ENCODE measurements at places on chromosomes 12 and 14.
A peak's percentile ranks its signal among the peaks of the same experiment; 100 is the strongest.

- ATAC-seq: no peak
These were observed 73.4 kb downstream of the C12orf42 start for GRCh38 chr12:103422328-103422727.

DNA sequence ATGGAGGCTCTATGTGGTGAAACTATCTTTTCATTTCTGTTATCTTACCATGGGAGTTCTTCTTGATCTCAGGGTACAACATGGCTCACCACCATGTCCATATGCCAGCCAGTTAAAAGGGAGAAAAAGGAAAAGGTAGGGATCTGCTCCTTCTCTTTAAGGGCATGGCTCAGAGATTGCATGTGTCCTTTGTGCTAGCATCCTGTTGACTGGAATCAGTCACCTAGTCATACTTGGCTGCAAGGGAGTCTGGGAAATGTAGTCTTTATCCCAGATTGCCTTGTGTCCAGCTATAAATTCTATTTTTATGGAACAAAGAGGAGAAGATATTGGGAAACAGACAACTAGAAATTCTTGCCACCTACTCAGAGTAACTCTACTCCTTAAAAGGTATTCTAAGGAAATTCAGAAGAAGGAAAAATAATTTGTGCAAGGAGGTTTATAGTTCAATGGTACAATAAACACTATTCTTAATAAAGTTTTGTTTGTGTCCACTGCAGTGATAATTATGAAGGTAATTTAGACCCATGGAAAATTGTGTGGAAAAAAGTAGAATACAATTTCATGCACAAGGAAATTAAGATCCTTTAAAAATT is 86.4 kb upstream of the RPH3A start:
- ATAC-seq: no peak

DNA sequence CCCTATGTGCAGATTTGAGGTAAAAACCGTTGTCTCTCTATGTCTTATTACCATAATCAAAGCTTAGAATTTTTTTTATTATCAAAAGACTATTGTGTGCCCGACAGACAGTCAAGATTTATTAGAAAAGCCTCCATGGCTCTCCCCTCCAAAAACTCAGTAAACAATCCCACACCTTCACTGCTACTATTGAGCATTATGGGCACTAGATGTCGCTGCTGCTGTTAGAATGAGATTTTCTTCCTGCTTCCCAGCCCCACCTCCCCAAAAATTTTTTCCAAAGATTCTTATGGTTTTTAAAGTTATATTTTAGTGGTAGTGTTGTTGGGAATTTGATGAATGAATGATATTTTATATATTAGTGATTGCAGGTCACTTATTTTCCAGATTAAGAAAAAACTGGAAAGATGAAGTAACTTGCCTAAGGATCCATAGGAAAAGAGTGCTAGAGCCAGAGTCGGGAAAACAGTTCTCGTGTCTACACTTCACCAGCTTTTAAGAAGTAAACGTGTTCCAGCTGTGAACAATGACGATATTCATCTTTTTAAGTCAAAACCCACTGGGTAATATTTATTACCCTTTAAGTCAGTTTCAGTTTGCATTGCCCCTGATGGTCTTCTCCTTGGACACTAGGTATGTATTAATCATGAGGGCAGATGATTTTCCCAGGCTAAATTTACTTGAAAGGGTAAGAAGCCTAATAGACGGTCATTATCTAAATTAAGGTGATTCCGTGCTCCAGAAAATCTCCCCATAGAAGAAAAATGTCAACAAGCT is 12.2 kb upstream of the FOXG1 start:
- no peak for ATAC-seq

DNA sequence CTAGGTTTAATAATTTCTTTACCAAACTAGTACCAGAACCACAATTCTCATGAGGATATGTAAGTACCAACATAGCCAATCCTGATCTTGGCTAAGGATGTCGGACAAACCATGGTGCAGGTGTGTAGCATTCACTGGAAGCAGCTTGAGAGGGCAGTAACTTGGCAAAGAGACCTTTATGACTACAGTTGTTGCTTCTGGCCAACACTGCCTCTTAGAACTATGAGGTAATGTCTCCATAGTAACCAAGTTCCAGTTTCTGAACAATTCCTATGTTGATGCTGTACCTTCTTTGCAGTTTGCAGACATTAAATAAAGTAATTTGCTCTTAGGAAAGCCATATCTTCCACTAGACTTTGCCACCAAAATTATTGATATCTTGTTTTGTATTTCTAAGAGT is at the start of gene LMNTD1:
LMNTD1 (minus strand) TSS at position 186 of the 400 bp plus-strand sequence. CDS start 324 bp downstream, outside the sequence.
- no peak for ATAC-seq

- no peak for ATAC-seq
These were observed 54.4 kb downstream of the SPPL3 start for GRCh38 chr12:120849765-120850164.

GRCh38 chr12:127636882-127637281 is 630.1 kb upstream of the TMEM132C start:
- no peak for ATAC-seq

DNA sequence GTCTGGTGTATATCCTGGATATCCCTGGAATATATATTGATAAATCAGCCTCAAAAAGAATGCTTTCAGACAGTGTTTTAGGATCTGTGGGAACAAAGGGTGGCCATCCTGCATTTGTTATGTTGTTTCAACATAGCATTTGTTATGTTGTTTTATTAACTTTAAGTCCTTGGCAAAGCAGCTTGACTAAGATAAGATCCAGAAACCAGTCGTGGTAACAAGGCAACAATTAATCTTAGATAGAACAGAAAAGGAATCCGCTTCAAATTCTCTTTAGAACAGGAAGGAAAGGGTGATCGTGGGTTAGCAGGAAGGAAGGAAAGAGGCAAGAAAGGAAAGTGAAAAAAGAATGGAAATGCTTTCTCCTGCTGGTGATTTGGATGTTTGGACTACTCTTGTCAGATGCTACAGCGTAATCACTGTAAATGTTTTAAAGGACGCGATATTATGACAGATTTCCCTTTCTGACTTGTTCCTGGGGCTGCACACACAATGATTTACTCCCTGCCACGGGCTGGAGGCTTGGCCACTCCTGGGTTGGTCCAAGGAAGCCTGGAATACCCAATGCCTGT is 443.3 kb downstream of the DPF3 start:
- ATAC-seq: no peak

DNA sequence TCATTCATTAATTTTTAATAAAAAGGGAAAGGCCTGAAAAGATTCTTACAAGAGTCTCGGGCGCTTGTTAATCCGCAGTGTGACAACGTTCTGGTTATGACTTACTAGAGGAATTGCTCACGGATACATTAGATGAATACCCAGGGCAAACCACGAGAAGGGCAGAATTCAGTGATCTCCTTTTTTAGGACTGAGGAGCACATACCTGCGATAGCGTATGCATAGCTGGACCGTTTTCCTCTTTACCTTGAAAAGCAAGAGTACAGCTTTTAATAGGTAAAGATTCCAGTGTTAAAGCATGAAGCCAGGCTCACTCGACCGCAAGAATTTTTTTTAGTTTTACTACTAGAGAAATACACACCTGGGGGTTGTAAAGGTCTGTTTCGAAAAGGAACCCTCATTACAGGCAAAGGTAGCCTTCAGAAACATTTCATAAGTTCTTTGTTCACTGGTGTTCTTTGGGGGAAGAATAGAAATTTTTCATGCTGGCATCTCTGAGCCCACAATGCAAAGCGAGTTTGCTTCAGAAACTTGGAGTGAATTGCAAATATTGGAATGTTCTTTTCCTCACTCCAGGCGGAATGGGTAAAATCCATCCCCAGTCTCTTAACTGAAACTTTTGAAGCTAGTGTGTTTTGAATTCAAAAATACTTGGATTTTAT is 953 bp downstream of the MAPK1IP1L start:
- ATAC-seq: no peak

DNA sequence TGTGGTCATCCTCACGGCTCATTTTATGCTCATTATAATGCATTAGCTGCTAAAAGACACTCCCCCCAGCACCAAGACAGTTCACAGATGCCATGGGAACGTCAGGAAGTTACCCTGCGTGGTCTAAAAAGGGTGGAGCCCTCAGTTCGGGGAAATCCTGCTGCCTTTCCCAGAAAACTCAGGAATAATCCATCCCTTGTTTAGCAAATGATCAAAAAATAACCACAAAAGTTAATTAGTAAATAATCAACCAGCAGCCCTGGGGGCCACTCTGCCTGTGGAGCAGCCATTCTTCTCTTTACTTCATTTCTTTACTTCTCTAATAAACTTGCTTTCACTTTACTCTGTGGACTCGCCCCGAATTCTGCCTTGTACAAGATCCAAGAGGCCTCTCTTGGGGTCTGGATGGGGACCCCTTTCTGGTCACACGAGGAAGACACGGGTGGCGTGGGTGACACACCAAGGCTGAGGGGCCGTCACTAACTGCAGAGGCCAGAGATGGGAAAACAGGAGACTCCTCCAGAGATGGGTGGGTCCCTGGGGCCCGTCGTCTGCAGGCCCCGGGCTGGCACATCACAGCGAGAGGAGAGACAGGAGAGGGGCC is 65.5 kb downstream of the NOC4L start:
- ATAC-seq: no peak

DNA sequence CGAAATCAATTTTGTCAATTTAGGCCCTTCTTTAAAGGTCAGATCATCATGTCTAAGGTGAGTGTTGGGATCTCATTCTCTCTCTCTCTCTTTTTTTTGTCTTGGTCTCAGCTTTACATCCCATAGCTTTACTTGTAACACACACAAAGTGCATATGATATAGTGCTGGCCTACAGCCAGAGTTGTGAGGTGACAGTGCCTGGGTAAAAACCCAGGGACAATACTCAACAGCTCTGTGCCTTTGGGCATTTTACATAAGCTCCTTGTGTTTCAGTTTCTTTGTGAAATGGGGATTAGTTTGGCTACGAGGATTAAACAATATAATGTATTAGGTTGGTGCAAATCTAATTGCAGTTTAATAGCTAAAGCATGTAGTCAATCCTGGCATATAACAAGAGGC is 40.2 kb downstream of the GRIP1 start:
- no peak for ATAC-seq

DNA sequence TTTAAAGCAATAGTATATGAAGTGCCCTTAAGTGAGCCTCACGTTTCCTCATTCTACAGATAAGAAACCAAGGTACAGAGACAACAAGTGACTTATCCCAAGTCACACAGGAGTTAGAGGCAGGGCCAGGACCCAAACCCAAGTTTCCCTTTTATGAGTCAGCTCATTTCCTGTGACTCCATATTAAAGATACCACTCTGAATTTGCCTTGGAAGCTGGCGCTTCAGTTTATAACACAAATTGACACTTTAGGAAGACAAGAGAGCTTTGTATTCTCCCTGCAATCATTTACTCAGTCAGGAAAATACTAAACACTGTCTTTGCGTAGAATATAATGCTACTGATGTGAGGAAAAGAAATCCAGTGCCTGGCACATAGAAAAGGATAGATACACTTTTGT is 43.2 kb downstream of the MYBPC1 start:
- ATAC-seq: no peak

- ATAC-seq: peak; percentile 49
These were observed 13.1 kb downstream of the KRT83 start for GRCh38 chr12:52307836-52308805.

DNA sequence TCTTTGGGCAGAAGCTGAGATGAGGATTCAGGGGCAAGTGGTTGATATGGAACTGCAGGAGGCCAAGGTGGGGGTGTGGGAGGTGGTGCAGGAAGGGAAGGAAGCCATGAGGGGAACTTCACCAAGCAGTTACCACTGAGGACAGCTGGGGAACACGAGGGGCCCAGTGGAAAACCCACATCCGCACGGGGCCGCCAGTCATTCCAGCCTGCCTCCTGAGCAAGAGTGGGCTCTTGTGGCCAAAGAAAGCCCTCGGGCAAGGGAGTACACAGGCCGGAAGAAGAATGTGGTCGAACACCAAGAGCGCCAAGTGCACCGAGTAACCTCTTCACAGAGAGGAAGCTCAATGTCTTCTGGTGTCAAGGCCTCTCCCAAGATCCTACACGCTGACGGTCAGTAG is 252.2 kb upstream of the FOXN3 start:
- peak; percentile 72 for ATAC-seq

- no peak for ATAC-seq
These were observed 204.9 kb downstream of the KIF26A start for GRCh38 chr14:104343294-104343625.

DNA sequence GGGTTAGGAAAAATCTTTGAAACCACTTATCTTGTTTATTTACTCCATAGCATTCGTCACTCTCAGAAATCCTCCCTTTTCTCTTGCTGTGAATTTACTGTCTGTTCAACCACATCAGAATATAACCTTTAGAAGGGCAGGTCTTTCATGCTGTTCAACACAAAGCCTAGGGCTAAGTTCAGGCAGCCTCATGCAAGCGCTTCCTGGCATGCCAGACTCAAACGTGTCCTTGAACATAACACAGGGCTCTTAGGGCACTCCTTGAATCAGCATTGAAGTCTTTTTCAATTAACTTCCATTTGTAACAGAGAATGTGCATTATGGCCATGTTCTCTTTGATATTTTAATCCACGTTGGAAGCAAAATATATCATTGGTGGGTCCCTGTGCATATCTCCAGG is 377.7 kb downstream of the GLT1D1 start:
- ATAC-seq: no peak

DNA sequence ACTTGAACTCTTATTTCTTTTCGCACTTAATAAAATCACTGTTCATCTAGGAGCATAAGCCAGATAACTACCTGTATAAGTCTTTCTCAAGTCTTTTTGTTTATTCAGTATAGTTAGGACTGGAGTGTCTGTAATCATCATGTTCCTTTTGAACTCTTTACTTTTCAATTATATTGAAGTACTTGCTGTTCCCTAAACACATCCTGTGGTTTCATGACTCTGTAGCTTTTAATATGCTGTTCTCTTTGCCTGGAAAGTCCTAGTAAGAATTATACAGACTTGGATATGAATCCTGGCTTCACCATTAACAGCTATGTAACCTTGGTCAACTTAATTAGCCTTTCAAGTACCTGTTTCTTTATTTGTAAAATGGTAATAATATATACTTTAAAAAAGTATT is 88.2 kb downstream of the CCDC91 start:
- no peak for ATAC-seq

GRCh38 chr14:68366656-68367055 is 426.2 kb downstream of the ZFP36L1 start:
- ATAC-seq: no peak

- no peak for ATAC-seq
These were observed 163.1 kb downstream of the GCH1 start for GRCh38 chr14:54739514-54739913.

DNA sequence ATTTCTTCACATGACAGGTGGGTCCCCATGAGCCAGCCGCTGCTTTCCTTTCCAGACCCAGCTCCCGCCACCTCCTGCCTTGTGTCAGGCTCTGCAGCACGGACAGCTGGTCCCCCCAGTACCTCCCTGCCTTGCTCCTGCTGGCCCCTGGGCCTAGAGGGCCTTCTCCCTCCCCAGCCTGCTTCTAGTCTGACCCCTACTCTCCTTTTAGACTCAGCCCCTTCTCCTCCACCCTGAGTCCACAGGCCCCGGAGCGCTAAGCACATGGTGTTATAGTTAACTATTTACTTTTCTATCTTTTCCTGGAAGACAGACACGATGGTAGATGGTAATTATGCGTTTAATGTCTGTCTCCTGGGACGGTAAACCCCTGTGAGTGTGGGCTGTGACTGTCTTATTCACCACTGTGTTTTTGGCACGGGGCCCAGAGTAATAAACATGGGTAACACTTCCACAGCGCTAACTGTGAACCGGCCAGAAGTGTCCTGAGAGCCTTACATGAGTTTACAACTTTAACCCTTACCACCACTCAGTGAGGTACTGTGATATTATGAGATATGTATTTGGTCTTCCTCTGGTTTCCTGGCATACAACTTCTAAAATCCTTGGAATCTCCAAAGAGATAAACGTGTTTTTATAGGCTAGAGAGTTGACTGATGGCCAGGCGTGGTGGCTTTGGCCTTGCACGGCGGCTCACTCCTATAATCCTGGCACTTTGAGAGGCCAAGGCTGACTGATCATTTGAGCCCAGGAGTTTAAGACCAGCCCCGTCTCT is 41.2 kb downstream of the DGLUCY start:
- no peak for ATAC-seq
